GM10248 (cell line): ENCODE measurements at places on chromosomes 1 and 21.

- DNase-seq = no peak
Observed at GRCh38 chr1:163395790-163396189, 74.0 kb downstream of the NUF2 start.

GRCh38 chr1:68950036-68950435, 453.2 kb upstream of the DEPDC1 start:
- no peak for DNase-seq

DNA sequence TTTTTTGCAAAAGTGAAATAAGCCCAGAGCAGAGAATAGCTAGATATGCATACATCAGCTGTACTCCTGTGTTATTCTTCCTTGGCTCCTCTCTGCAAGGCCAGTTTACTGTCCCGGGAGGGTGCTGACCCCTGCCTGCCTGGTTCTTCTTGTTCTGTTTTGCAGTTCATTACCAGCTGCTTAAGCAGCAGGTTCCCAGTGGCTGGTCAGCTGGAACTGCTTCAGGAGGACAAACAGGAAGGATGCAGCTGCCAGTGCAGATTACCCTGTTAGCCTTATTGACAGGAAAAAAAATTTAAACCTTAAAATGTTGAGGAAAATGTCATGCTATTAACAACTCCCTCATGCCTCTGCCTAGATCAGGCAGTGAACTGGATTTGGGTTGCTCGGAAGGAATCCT, 16.0 kb upstream of the LRIG2 start:
- no peak for DNase-seq

DNA sequence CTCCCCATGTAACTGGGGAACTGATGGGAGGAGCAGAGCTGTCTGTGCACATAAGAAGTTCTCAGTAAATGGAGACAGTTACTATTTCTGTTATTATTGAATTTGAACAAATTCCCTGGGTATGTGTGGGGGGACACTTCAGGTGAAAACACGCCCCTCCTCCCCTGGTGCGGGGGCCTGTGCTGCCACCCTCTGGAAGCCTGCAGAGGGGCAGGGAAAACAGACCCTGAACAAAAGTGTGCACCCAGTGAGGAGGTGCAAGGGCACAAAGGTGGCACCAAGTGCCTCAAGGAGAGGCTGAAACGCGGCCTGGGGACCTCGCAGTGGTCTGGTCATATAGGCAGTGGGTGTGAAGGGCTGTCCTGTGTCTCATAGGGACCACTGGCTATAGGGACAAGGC, 18.2 kb upstream of the NADK start:
- no peak for DNase-seq

GRCh38 chr1:109783436-109783835, 19.7 kb upstream of the EPS8L3 start:
- DNase-seq = no peak

DNA sequence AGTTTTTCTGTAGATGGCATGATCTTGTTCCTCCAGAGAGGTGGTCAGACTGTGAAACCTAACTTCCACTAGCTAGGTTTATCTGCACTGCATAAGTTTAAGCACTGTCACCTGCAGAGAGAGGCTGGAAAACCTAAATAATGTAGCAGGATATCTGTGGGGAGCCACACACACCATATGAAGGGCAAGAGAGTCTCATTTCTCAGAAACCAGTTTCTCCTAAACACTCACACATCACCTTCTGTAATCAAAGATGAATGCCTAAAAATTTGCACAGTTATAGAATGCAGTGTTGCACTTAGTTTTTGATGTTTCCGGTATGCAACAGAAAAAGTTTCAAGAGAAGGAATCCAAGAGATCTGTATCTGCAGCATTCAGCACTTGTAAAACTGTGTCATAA, 654.6 kb downstream of the ADGRL2 start:
- no peak for DNase-seq

DNA sequence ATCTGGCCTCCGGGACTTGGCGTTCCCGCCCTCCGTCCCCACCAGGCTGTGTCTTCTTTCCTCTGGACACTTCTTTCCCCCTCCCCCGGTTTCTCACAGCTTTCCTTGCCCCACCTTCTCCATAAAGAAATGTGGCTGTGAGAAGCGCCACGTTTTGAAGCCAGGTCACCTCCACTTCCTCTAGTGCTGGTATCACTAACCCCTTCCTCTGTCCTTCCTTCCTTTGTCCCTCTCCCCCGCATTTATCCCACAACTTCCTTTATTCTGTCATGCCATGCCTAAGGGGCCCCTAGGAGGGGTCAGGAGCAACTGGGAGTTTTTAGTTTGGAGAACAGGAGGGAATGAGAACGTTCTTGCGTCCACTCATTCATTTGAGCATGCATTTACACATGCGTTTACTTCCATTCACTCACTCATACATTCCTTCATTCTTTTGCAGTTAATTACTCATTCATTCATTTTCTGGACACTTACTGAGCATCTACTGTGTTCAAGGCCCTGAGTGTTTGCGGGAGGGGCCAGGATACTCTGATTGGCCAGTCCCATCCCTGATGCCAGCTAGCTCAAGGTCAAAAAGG, 5.0 kb upstream of the ACOT11 start:
- DNase-seq = no peak

DNA sequence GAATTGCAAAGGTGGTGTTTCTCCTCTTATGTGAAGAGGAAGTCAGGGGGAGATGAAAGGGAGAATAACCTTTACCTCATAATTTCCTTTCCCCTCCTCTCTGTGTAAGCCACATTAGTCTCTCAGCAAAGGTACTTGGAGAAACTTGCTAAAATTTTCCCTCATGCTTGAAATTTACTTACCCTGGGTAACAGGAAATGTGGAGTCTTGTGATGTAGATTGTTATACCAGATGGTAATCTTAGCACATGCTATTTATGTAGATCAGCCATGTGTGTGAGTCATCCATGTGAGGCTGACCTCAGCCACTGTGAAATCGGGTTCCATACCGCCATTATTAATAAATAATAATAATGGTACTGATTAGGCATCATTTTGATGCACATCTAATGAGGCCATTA, 128.4 kb downstream of the TGFB2 start:
- DNase-seq = no peak

- DNase-seq = peak; percentile 68
Observed at GRCh38 chr1:155977690-155978324, 540 bp downstream of the ARHGEF2 start.

DNA sequence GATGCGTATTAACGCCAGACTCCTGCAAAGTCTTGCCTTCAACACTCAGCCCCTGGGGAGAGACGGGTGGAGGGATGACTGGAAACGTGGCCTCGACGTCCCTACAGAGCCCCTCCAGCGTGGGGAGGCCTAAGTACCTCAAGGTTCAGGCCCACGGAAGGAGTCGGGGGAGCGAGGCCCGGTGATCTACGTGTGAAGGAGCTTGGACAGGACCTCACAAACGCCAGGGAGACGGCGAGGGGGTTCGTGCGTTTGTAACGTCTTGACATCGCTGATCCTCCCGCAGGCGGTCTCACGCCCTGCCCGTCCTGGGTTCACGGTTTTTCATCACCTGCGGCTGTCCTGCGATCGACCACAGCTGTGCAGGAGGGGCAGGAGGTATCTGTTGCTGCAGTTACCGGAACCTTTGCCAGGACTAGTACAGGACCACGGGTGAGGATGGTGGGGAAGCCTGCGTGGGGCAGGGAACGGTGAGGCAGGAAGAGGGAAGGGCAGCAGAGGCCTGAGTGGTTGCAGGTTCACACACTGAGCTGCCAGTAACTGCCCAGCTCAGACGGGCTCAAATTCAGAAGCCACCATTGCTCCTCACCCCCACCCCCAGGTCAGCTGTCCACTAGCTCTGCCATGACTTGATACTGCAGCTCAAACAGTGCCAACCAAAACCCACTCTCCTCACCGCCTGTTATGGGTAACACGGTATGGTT, 889 bp upstream of the CCNL2 start:
- no peak for DNase-seq
